ENCODE measurements at places on chromosomes 16 and 17. TPM values are rescaled to one million over a fixed set of nuclear protein-coding genes. Genes with fewer than 3 reads are reported as not detected.

GRCh38 chr16:52383640-52384292 is 163.2 kb downstream of the TOX3 start:
- H3K36me3 ChIP-seq: no peaks in the 10 kb centered on the region
- no peaks in the 10 kb centered on the region for H3K27me3 ChIP-seq
- no peak overlapping the region for H3K27ac ChIP-seq
- no peaks in the 10 kb centered on the region for H3K4me1 ChIP-seq
- no peak for DNase-seq
- H3K4me3 ChIP-seq: no peak overlapping the region

DNA sequence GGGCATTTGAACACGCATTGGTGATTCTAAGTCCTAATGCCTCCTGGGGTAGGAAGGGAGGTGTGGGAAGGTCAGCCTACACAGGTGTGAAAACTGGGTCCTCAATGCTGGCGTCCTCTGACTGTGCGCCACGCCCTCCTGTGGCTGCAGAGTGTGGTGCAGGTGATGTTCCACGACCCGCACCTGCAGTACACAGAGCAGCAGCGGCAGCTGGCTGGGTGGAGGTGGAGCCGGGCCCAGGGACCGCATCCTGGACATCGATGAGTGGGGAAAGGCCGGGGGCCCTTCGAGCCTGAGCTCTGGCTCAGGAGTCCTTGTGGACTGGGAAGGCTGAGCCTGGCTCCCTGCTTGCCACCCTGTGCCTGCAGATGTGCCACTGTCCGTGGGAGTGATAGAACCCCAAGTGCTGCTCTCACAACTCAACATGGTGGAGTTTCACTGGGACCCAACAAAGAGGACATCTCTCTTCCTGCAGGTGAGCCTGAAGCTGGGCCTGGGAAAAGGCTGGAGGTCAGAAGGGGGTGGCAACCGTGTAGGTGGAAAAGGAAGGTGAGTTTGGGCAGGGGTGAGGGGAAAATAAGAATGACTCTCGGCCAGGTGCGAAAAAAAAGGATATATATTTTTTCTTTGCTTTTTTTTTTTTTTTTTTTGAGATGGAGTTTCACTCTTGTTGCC is 14.0 kb upstream of the STAC2 start:
- peaks cover 44% of the 10 kb centered on the region for H3K4me1 ChIP-seq
- DNase-seq: peak; percentile 69
- H3K36me3 ChIP-seq: no peaks in the 10 kb centered on the region
- peak overlapping the region; percentile 89 for H3K27ac ChIP-seq
- no peaks in the 10 kb centered on the region for H3K27me3 ChIP-seq

The RAD51C gene
- total RNA-seq: 12.7 TPM

- DNase-seq: no peak
- no peaks in the 10 kb centered on the region for H3K4me1 ChIP-seq
- H3K36me3 ChIP-seq: no peaks in the 10 kb centered on the region
Observed at GRCh38 chr17:43584666-43585102, 38.5 kb upstream of the ETV4 start.

DNA sequence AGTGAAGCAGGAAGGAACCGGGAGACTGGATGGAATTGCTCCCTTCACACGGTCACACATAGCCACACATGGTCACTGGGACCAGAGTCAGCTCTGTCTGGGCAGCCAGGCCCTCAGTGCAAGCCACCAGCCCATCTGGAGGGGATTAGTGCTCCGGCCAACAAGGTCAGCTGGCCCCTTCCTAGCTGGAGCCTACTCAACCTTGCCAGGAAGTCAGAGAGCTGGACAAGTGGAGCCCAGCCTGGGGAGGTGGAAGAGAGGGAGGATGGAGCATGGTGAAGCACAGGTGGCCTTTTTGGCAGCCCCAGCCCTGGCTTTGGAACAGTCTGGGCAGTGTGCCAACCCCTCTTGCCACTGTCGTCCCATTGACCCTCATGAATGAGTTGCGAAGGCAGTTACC is 3.7 kb upstream of the CACNA1G start:
- H3K27ac ChIP-seq: no peak overlapping the region
- peaks cover 9% of the 10 kb centered on the region for H3K27me3 ChIP-seq
- no peak overlapping the region for H3K4me3 ChIP-seq
- DNase-seq: no peak
- no peaks in the 10 kb centered on the region for H3K36me3 ChIP-seq

- H3K36me3 ChIP-seq: no peaks in the 10 kb centered on the region
- no peak overlapping the region for H3K4me3 ChIP-seq
- no peaks in the 10 kb centered on the region for H3K4me1 ChIP-seq
- H3K27me3 ChIP-seq: no peaks in the 10 kb centered on the region
- DNase-seq: no peak
Observed at GRCh38 chr17:15213381-15214087, 51.6 kb downstream of the PMP22 start.

The CCDC200 gene
- total RNA-seq: not detected

The TBC1D3D gene
- 7.4 TPM for total RNA-seq

GRCh38 chr16:88983165-88983564 is 6.2 kb upstream of the CBFA2T3 start:
- no peak overlapping the region for H3K4me3 ChIP-seq
- H3K27me3 ChIP-seq: no peaks in the 10 kb centered on the region
- no peak for DNase-seq
- no peaks in the 10 kb centered on the region for H3K36me3 ChIP-seq
- H3K27ac ChIP-seq: no peak overlapping the region

DNA sequence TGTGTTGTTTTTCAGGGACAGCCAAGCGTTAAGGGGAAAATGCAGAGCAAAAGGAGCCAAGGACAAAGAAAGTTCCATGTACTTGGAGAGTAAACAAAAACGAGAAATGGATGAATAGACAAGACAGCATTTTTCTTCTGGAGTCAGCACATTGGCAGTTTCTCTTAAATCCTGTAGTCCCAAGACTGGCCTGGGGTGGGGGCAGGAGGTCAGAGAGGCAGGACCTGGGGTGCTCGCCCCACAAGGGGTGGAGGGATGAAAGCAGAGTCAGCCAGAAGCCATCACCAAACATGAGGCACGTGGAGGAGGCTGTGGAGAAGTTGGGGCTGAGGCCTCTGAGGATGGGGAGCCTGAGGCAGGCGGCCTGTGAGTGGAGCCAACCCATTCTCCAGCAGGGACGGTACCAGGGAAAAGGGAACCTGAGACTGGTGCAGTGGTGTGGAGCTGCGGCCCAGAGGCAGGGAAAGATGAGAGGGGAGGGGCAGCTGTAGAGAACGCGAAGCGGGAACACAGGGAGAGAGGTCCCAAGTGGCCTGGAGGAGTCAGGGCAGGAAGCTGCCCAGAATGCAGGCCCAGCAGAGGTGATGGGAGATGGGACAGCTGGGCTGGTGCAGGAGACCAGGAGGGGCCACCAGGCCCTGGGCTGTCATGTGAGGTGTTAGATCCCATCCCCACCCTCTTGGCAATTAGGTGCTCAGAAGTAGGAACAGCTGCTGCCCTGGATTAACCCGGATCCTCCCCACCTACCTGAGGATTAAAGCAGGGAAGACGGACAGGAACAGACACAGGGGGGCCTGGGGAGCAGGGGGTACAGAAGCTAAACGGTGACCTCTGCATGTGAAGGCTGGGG is 3.3 kb downstream of the TLCD3B start:
- H3K4me1 ChIP-seq: peaks cover 13% of the 10 kb centered on the region
- DNase-seq: no peak
- no peak overlapping the region for H3K27ac ChIP-seq

GRCh38 chr17:48439110-48439850 is 9.3 kb upstream of the SKAP1 start:
- H3K36me3 ChIP-seq: no peaks in the 10 kb centered on the region
- peak overlapping the region; percentile 68 for H3K4me3 ChIP-seq
- H3K27ac ChIP-seq: peak overlapping the region; percentile 89
- H3K27me3 ChIP-seq: no peaks in the 10 kb centered on the region
- peak; percentile 22 for DNase-seq
